ENCODE measurements at places on chromosomes 1 and 21. TPM values are rescaled to one million over a fixed set of nuclear protein-coding genes. Genes with fewer than 3 reads are reported as not detected.

The SPRR1A gene
- not detected for total RNA-seq

The CDC7 gene
- total RNA-seq: 28.0 TPM

The BEND5 gene
- 73.6 TPM for total RNA-seq

The VAMP3 gene
- 13.2 TPM for total RNA-seq

The TNFRSF18 gene
- total RNA-seq: 126 TPM

The EFNA3 gene
- 5.1 TPM for total RNA-seq

- peaks cover under 1% of the 10 kb centered on the region for H3K4me1 ChIP-seq
- no peak overlapping the region for H3K27ac ChIP-seq
- no peaks in the 10 kb centered on the region for H3K27me3 ChIP-seq
- no peak for DNase-seq
- no peaks in the 10 kb centered on the region for H3K36me3 ChIP-seq
- no peak overlapping the region for H3K4me3 ChIP-seq
Observed at GRCh38 chr1:207076181-207076955, 12.3 kb upstream of the C4BPB start.

GRCh38 chr1:99297923-99298322, 33.6 kb downstream of the PLPPR4 start:
- no peak overlapping the region for H3K4me3 ChIP-seq
- no peaks in the 10 kb centered on the region for H3K4me1 ChIP-seq
- no peak for DNase-seq
- no peaks in the 10 kb centered on the region for H3K36me3 ChIP-seq
- H3K27me3 ChIP-seq: no peaks in the 10 kb centered on the region

DNA sequence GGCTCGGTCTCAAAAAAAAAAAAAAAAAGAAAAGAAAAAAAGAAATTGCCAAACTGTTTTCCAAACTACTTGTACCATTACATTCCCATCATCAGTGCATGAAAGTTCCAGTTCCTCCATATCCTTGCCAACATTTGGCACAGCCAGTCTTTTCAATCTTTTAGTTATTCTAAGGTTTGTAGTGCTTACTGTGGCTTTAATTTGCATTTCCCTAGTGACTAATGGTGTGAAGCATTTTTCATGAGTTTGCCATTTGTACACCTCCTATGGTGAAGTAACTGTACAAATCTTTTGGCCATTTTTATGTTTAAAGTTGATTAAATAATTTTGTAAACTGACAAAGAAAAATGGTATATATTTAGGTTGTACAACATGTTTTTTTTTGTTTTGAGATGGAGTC, 70.7 kb downstream of the DEGS1 start:
- H3K4me3 ChIP-seq: no peak overlapping the region
- H3K36me3 ChIP-seq: peaks cover 3% of the 10 kb centered on the region
- no peak overlapping the region for H3K27ac ChIP-seq
- no peaks in the 10 kb centered on the region for H3K4me1 ChIP-seq
- DNase-seq: no peak

DNA sequence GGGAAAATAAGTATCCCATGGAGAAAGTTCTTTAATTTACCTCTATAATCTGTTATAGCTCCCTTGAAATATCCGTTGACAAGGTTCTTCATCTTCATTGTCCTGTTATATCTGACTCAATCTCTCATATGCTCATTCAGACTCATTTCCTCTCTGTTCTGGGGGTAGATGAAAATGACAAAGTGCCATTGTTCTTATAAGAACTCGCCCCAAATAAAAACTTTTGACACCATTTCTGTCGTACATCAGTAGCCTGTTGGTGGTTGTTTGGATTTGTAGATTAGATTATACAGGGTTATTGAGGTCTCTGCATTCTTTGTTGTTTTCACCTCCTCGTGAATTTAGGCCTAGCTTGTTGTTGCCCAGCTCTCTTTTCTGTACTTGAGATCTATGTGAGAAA, 55.2 kb upstream of the IPO9 start:
- no peak overlapping the region for H3K27ac ChIP-seq
- peaks cover 2% of the 10 kb centered on the region for H3K36me3 ChIP-seq
- H3K4me1 ChIP-seq: no peaks in the 10 kb centered on the region
- H3K4me3 ChIP-seq: no peak overlapping the region

- H3K4me3 ChIP-seq: no peak overlapping the region
- DNase-seq: peak; percentile 95
- H3K36me3 ChIP-seq: no peaks in the 10 kb centered on the region
- peaks cover 29% of the 10 kb centered on the region for H3K27me3 ChIP-seq
- H3K27ac ChIP-seq: no peak overlapping the region
- no peaks in the 10 kb centered on the region for H3K4me1 ChIP-seq
Observed at GRCh38 chr1:33633019-33633801, 160.8 kb downstream of the ZSCAN20 start.

GRCh38 chr1:211483896-211484612, 7.9 kb downstream of the RD3 start:
- H3K27ac ChIP-seq: no peak overlapping the region
- no peak for DNase-seq
- peaks cover 7% of the 10 kb centered on the region for H3K27me3 ChIP-seq

GRCh38 chr1:191608367-191608766, 549.9 kb upstream of the RGS18 start:
- no peaks in the 10 kb centered on the region for H3K27me3 ChIP-seq
- no peak for DNase-seq
- H3K36me3 ChIP-seq: no peaks in the 10 kb centered on the region

DNA sequence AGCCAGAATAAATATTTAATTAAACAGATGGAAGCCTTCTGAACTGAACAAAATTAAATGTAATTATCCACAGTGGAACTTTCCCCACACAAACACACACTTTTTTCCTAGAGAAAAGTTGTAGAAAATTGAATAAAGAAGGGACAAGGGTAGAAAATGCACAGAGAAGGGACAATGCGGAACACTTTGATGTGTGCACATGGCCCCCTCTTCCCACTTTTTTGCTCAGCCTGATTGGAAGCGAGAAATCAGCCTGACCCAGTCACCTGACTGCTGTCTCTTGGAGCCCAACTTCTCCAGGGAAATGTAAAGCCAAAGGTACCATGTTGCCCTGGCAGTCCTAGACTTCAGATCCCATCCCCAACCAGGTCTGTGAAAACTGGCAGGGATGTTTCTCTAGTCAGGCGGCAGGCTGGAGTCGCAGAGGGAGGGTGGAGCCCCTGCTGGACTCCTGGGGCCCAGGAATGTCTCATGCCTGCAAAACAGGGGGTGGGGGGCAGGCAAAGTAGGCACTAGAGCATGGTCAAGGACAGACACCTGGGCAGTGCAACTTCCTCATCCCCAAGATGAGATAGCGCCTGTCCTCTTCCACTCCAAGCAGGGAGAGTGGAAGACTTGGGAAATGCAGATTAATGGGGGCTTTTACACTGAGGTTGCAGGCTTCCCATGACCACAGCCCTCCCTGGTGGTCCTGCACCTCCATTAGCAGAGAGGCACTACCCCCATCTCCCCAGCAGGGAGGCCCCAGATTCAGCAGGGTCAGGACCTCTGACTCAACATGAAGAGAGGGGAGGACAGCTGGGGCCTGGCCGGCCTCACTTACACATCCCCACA, 2.8 kb downstream of the CERS2 start:
- H3K4me3 ChIP-seq: peak overlapping the region; percentile 91
- H3K36me3 ChIP-seq: peaks cover 37% of the 10 kb centered on the region
- no peaks in the 10 kb centered on the region for H3K27me3 ChIP-seq
- peak overlapping the region; percentile 90 for H3K27ac ChIP-seq

DNA sequence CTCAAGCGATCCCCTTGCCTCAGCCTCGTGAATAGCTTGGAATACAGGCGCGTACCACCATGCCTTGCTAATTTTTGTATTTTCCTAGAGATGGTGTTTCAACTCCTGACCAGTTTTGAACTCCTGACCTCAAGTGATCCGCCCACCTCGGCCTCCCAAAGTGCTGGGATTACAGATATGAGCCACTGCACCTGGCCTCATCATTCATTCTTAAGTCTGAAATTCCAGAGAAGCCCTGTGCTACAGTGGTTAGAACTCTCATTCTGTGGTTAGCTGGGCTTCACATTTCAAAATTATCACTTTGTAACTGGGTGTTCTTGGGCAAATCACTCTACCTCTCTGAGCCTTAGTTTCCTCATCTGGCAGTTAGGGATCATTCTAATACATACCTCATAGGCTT, 86.1 kb upstream of the POU3F1 start:
- no peaks in the 10 kb centered on the region for H3K36me3 ChIP-seq
- no peak for DNase-seq
- H3K4me3 ChIP-seq: no peak overlapping the region
- H3K27me3 ChIP-seq: peaks cover 55% of the 10 kb centered on the region
- H3K4me1 ChIP-seq: no peaks in the 10 kb centered on the region
- H3K27ac ChIP-seq: no peak overlapping the region

DNA sequence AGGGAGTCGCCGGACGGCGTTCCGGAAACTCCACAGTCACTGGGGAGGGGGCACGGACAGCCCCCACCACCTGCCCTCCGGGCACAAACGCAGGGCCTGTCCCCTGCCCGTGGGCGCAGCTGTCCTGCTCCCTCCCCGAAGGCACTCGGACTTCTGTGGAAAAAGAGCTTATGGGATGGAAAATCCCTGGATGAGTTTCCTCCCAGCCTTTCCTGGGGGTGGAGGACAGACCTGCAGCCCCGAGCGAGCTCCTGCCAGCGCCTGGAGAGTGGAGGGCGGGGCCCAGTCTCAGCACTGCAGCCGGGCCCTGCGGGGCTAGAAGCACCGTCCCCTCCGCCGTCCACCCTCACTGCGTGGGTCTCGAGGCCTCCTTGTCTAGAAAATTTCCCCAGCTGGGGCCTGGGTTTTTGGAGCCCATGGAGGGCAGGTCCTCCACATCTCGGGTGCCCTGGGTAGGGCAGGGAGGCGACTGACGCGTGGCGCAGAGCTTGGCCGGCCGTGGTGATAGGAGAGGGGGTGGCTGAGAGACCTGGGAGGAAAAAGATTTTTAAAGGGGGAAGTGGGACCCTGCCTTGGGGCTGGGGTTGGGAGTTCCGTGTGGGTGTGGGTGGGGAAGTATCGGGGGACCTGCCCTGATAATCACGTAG, 6.4 kb upstream of the COL6A1 start:
- H3K27ac ChIP-seq: no peak overlapping the region
- peak overlapping the region; percentile 7 for H3K4me3 ChIP-seq
- H3K36me3 ChIP-seq: no peaks in the 10 kb centered on the region
- H3K27me3 ChIP-seq: peaks cover 15% of the 10 kb centered on the region
- peaks cover 30% of the 10 kb centered on the region for H3K4me1 ChIP-seq

DNA sequence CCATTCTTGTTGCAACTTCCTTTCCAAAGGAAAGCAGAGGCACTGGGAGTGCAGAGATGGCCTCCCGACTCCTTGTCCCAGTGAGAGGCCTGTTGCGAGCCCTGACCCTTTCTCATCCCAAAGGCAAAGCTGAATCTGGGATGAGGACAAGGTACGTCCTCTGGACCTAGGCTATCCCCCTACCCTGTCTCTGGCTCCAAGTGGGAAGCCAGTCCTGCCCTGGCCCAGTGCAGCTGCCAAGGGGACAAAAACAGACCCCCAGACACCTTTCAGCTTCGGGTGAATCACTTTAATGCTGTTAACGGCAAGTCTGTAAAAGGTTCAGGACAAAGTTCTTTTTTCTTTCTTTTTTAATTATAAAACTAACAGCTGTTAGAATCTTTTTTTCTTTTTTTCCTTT, 2.5 kb downstream of the TSSK3 start:
- H3K27me3 ChIP-seq: no peaks in the 10 kb centered on the region
- H3K36me3 ChIP-seq: peaks cover 4% of the 10 kb centered on the region
- H3K4me3 ChIP-seq: no peak overlapping the region
- DNase-seq: no peak
- no peak overlapping the region for H3K27ac ChIP-seq

Measured in activated CD8-positive, alpha-beta T cell treated with anti-CD3 and anti-CD28 coated beads for 36 hours (primary cell).